Activated naive CD8-positive, alpha-beta T cell treated with anti-CD3 and anti-CD28 coated beads for 36 hours (primary cell): ENCODE measurements at places on chromosomes 6 and 20.
A peak's percentile ranks its signal among the peaks of the same experiment; 100 is the strongest.

DNA sequence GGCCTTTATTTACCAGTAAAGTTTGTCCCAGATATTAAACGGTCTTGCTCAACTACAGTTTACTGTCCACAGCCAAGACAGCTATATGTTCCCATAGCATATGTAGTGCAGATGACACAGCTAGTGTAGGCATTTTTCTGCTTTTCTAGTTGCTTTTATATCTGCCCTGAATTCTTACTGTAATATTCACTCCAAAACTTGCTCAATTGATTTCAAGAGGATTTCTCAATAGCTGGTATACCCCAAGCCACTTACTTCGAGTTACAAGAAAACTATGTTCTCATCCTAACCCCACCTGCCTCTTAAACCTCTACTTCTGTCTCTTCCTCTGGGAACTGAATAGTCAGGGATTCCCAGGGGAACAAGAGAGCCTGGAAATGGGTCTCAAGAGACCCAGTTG, 18.9 kb upstream of the ROS1 start:
- H3K36me3 ChIP-seq = no peaks in the 10 kb centered on the region
- no peaks in the 10 kb centered on the region for H3K4me1 ChIP-seq
- peaks cover 56% of the 10 kb centered on the region for H3K27me3 ChIP-seq
- H3K4me3 ChIP-seq = no peak overlapping the region

GRCh38 chr6:11631008-11631407, 93.5 kb downstream of the TMEM170B start:
- no peak for DNase-seq
- no peaks in the 10 kb centered on the region for H3K36me3 ChIP-seq
- no peak overlapping the region for H3K4me3 ChIP-seq
- peaks cover 4% of the 10 kb centered on the region for H3K27me3 ChIP-seq

GRCh38 chr6:109393157-109393885, 11.1 kb upstream of the CD164 start:
- H3K27ac ChIP-seq = no peak overlapping the region
- H3K4me3 ChIP-seq = no peak overlapping the region
- DNase-seq = no peak

DNA sequence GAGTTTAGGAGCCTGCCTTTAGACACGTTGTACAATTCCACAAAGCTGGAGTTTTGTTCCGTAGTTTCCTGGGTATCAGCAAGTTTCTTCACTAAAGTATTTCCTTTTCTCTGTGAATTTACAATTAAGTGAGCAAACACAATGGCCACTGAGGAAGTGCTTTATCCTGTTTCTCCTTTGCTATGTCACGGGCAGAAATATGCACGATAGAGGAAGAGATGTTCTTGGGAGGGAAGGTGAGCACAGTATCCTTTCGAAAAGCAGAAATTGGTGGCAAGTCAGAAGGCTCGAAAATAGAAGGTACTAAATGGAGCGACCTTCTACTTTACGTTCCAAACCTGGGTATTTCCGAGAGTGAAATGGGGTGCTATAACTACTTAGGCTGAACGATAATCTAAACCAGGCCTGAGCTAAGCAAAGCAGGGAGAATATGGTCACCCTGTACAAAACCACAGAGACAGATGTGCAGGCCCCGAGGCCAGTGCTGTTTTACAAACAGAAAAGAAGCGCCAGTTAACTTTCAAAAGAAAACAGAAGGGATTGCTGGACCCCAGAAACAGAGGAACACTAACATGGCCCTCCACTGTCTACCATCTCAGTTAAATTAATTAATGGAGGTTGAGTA, 259.6 kb downstream of the TBC1D7 start:
- H3K27ac ChIP-seq = no peak overlapping the region
- H3K36me3 ChIP-seq = no peaks in the 10 kb centered on the region
- no peak overlapping the region for H3K4me3 ChIP-seq

DNA sequence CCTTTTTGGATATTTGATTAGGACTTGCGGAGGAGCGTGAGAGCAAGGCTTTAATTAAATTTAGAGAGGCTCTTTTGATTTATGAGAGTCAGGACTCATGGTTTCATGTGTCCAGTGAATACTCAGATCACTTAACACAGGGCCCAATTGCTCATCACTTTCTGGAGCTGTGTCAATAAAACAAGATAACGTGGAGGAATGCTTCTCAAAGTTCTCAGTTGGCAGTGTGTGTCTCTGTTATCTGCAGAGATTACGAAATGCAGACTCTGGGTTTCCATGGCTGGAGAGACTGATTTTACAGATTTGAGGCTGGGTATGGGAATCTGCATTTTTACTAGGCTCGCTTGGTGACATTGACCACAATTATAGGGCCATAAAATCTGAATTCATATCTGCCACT, 335.8 kb upstream of the FLRT3 start:
- no peaks in the 10 kb centered on the region for H3K27me3 ChIP-seq
- DNase-seq = no peak

DNA sequence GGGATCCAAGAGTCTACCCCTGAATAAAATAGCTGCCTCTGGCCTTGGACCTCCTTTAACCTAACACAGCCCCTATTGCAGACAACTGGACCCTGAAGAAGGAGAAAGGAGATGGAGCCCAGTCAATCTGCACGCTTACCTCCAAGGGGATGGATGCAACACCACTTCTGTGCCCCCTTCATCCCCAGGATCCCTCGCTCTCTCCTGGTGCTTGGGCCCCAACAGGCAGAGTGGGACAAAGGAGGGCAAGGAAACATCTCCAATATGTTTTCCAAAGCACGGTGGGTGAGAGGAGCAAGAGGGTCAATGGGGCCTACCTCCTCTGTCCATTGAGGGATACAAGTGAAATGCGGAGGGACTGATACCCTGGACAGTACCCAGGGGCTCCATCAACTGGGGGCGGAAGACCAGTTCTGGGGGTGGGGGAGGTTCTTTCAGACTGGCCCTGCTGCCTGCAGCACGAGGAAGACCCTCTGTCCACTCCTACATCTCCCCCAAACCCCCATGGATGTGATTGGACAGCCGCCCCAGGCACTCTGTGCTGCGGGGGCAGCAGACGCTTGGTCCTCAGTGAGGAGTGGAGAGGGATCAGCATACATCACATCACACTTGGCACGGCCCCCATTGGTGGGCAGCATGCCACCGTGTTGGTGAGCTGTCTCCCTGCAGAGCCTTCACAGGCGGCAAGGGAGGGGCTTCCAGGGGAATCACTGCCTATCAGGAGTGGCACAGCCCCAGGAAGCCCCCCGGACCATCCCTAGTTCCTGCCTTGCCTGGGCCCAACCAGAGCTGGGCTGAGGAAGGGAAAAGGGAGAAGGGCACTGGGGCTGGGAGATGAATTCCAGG, 70.6 kb downstream of the MRPL14 start:
- peaks cover 6% of the 10 kb centered on the region for H3K4me1 ChIP-seq
- H3K27ac ChIP-seq = no peak overlapping the region
- H3K27me3 ChIP-seq = peaks cover 29% of the 10 kb centered on the region
- no peak for DNase-seq
- H3K4me3 ChIP-seq = no peak overlapping the region

DNA sequence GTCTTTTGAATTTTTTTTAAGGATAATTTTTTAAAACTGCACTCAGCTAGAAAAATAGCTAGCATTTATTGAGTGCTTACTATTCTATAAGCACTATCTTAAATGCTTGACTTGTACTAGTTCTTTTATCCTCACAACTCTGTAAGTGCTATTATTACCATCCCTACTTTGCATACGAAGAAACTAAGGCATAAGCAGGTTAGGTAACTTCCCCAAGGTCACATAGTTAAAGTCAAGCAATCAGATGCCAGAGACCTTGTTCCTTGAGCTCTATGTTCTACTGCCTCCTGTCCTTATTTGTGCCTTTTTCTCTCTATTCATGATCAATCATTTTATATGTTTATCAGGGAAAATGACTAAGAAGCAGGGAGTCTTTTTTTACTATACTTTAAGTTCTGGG, 65.0 kb downstream of the GCLC start:
- no peak overlapping the region for H3K4me3 ChIP-seq
- DNase-seq = no peak
- peaks cover 8% of the 10 kb centered on the region for H3K4me1 ChIP-seq
- no peak overlapping the region for H3K27ac ChIP-seq
- no peaks in the 10 kb centered on the region for H3K36me3 ChIP-seq

DNA sequence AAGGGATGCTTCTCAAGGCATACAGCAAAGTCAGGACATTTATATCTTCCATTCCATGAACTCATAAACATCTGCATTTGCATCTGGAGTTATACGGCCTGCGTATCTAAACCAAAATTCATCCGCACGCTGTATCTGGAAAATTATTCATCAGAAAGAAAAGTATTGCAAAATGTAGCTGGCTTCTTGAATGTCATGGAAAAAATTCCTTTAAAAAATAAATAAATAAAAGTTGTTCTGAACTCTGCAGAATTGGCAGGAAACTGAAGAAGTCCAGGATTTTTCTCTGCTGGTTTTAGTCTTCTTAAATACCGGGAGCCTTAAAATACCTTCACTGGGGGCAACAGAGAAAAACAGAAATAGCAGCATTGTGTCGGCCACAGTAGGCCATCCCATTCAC, 23.7 kb upstream of the FOXF2 start:
- no peak for DNase-seq
- H3K4me3 ChIP-seq = no peak overlapping the region
- no peaks in the 10 kb centered on the region for H3K4me1 ChIP-seq
- peaks cover 66% of the 10 kb centered on the region for H3K27me3 ChIP-seq
- H3K27ac ChIP-seq = no peak overlapping the region

GRCh38 chr6:168725802-168726201, 284.8 kb downstream of the SMOC2 start:
- no peaks in the 10 kb centered on the region for H3K36me3 ChIP-seq
- H3K4me3 ChIP-seq = no peak overlapping the region
- no peak overlapping the region for H3K27ac ChIP-seq
- no peaks in the 10 kb centered on the region for H3K27me3 ChIP-seq
- no peak for DNase-seq

- H3K27me3 ChIP-seq = no peaks in the 10 kb centered on the region
- H3K36me3 ChIP-seq = peaks cover 12% of the 10 kb centered on the region
- H3K4me1 ChIP-seq = peaks cover 42% of the 10 kb centered on the region
These were observed 1.6 kb downstream of the TBC1D20 start for GRCh38 chr20:460707-461106.

GRCh38 chr20:33158637-33159385, 9.1 kb upstream of the BPIFA2 start:
- DNase-seq = no peak
- no peaks in the 10 kb centered on the region for H3K4me1 ChIP-seq
- no peaks in the 10 kb centered on the region for H3K36me3 ChIP-seq
- H3K27me3 ChIP-seq = peaks cover 12% of the 10 kb centered on the region

DNA sequence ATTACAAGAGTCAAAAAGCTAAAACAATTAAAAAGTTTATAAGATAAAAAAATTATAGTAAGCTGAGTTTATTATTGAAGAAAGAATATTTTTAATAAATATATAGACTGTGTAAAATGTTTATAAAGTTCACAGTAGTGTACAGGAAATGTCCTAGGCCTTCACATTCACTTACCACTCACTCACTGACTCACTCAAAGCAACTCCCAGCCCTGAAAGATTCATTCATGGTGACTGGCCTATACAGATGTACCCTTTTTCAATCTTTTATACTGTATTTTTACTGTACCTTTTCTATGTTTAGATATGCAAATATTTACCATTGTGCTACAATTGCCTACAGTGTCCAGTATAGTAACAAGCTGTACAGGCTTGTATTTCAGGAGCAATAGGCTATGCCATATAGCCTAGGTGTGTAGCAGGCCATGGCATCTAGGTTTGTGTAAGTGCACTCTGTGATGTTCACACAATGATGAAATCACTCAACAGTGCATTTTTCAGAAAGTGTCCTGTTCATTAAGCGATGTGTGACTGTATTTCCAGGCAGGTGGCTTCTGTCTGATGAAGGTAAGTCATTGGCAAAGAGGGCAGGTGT, 130.2 kb downstream of the BTBD3 start:
- no peaks in the 10 kb centered on the region for H3K36me3 ChIP-seq
- H3K27me3 ChIP-seq = no peaks in the 10 kb centered on the region
- H3K4me1 ChIP-seq = peaks cover 1% of the 10 kb centered on the region
- H3K4me3 ChIP-seq = no peak overlapping the region
- no peak for DNase-seq
- no peak overlapping the region for H3K27ac ChIP-seq

DNA sequence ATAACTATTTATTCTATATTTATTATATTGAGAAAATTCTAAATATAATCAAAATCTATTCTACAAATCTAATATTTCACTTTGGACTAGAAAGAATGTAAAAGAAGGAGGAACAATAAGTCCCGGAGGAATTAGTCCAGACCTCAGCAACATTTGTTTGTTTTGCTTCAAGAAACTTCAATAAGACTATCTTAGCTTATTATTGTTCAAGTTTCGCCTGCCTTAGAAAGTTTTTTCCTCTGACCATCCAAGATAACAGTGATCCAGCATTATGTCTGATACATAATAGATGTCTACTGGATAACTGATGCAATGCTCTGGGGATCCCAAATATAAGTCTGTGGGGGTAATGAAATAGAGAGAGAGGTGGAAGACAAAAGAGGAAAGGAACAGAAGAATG, 28.7 kb upstream of the NT5E start:
- H3K27ac ChIP-seq = no peak overlapping the region
- no peak for DNase-seq
- H3K27me3 ChIP-seq = no peaks in the 10 kb centered on the region
- H3K36me3 ChIP-seq = peaks cover 4% of the 10 kb centered on the region
- H3K4me1 ChIP-seq = peaks cover 14% of the 10 kb centered on the region

GRCh38 chr6:109606359-109606758, 84.6 kb downstream of the AK9 start:
- peaks cover 6% of the 10 kb centered on the region for H3K4me1 ChIP-seq
- H3K27me3 ChIP-seq = no peaks in the 10 kb centered on the region
- H3K4me3 ChIP-seq = no peak overlapping the region
- no peak overlapping the region for H3K27ac ChIP-seq

DNA sequence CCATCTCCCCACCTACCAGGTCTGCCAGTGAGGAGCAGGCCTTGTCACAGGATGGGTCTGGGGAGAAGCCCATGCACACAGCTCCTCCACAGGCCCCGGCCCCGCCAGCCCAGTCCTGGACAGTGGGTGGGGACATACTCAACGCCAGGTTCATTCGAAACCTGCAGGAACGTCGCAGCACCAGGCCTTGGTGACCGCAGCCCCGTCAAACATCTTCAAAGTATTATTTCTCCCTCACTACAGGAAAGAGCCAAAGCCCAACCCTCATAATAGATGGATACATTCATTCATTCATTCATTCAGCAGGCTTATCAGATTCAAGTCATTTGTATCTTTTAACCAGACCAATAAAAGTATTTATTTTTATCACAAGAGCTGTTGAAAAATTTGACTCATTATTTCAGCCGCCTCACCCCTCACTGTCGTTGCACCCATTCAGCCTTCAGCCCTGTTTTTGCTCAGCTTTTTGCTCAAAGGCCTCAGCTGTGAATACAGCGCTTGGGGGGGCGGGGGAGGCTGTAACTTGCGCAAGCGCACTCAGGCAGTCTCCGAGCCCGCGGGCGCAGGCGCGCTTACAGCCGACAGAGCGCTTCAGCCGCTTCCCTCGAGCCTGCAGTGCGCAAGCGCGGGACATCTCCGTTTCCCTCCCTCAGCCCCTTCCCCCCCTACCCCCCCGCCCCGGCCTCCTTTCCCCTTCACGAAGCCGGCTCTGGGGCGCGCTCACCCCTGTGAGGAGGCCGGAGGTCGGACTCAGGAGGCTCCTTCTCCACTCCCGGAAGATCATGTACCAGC, at the start of gene C6orf136:
C6orf136 (plus strand) TSS at position 684 of the 792 bp plus-strand sequence; CDS start at position 783, 99 bp downstream.
- peaks cover 15% of the 10 kb centered on the region for H3K36me3 ChIP-seq
- H3K27me3 ChIP-seq = no peaks in the 10 kb centered on the region
- peak within 1 kb of the TSS; percentile 92 for H3K27ac ChIP-seq
- peaks cover 29% of the 10 kb centered on the region for H3K4me1 ChIP-seq
- peak; percentile 92 for DNase-seq

- peaks cover 47% of the 10 kb centered on the region for H3K36me3 ChIP-seq
- peak; percentile 83 for DNase-seq
- H3K4me1 ChIP-seq = peaks cover 35% of the 10 kb centered on the region
- H3K27me3 ChIP-seq = no peaks in the 10 kb centered on the region
These were observed 638 bp upstream of the PPP1R18 start for GRCh38 chr6:30686908-30687658.
